NCI-H510A (cell line): ENCODE measurements at places on chromosomes 13 and 19.

DNA sequence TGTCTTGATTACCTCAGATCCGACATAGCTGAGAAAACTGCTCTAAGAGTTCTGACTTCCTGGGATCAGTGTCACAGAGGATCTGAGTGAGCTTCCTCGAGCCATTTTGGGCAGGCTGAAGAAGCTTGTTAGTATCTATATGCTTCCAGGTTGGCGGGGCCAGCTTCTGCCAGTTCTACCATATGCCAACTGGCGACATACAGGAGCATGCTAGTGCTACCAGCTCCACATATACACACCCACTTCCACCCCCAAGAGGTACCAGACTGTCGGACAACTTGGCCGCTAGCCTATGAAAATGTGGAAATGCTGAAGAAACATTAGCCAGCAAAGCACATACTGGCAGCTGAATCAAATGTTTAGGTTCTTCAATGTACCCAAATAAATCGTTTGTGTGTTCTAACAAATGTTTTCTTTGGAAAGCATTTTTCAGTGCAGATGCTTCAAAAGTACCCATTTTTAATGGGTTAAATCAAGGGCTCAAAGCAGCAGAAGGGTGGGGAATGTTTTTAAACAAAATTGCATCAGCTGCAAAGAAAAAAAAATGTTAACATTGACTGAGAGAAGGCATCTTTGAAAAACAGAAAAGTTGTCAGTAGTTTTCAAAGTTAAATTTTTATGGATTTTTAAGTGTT is 163.7 kb downstream of the KLF12 start:
- no peak for DNase-seq

DNA sequence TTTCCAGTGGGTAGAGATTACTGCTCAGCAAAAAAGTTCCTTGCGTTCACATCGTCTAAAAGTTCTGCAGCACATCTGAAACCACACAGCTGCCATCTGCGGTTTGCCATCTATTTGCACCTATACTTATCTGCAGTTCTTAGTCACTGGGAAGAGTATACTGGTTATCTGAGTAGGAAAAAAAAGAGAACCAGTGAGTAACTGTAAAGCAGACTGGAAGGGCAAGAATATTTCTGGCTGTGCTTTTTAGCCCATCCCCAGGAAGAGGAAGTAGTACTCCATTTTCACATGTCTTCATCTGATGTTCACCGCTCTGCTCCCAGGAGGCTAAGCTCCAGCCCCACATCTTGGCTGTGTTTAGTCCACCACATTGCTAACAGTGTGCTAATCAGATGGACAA is 35.6 kb downstream of the EFNB2 start:
- no peak for DNase-seq

- no peak for DNase-seq
Measured at GRCh38 chr19:57786286-57786685, 16.8 kb downstream of the ZNF586 start.

DNA sequence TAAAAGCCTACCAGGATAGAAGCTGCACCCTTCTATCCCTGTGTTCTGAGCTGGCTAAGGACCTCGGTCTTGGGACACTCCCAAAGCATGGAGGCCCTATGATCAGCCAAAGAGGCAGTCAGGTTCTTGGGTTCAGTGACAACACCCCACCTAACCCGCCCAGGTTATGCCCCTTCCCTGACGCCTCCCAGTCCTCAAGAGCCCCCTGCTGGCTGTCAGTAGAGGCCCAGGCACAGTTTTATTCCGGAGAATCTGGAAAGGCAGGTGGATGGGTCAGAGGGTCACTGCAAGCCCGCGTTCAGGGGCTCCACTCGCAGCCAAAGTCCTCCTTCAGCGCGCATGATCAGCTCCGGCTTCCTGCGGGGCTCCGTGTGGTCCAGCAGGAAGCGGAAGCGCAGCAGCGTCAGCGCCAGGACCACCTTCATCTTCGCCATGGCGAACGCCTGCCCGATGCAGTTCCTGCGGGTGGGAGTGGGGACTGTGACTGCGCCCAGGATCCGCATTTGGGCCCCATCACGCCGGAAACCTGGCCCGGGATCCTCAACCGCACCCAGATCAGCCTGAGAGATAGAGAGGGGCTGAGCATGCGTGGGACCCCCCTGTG is 22.3 kb downstream of the OR10H3 start:
- no peak for DNase-seq

DNA sequence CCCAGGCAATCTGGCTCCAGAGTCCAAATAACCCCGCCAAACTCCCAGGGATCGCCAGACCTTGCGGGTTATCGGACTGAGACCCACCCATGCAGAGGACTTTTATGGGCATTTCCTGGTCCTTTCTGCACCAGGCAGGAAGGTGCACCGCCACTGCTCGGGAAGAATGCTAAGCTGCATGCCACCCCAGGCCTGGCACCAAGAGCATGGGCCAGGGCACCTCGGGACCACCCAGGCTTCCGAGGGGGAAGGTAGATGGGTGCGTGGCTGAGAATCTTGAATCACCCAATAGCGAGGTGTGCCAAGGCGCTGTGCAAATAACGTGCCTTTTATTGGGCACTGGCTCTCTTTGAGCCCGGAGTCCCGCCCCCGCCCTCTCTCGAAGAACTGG is 422 bp upstream of the ZNF575 start:
- DNase-seq: peak; percentile 50

- DNase-seq: no peak
Measured at GRCh38 chr13:64688893-64689677, 2541.1 kb downstream of the PCDH9 start.
